ENCODE measurements at places on chromosomes 1 and 21.

DNA sequence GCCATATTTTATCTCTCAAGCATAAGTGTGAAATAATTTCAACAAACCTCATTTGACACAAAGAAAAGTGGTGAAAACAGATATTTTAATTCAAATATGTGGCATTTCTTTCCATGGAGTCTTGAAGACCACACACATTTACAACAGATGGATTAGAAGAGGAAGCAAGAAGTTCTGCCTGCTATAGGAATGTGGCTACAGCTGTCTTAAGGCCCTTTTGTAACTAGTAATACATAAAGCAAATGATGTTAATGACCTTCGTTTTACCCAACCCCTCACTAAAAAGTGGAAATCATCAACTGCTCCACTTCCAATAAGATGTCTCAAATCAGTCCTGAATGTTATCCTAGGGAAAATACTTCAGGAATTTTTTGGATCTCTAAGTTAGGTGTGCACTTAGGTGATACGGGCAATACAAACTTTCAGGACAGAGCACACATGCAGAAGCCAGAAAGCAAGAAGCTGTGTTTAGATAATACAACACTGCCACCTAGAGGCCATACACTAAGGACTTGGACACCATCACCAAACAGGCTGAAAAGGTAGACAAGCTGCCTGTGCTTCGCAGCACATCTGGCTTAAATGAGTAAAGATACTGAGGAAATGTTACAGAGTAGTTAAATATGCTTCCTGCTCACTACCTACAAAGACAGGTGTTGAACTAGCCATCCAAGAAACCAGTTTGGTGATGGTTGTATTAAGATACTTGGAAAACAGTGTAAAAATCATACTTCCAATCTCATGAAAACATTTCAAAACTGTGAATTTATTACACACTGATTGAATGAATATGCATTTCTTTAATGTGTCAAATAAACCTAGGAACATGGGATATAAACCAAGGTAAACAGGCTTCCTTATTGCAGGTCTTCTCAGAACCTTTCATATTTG lies 24.4 kb downstream of the RRAGC start:
- no peak for DNase-seq

- no peak for DNase-seq
Observed at GRCh38 chr21:39774227-39774626, 29.2 kb downstream of the IGSF5 start.

GRCh38 chr1:905811-906599 lies 17.7 kb upstream of the SAMD11 start:
- DNase-seq: peak; percentile 79

- DNase-seq: no peak
Observed at GRCh38 chr21:46424039-46424591, 34.6 kb upstream of the DIP2A start.

GRCh38 chr21:36478207-36478701 lies 1.7 kb downstream of the CLDN14 start:
- no peak for DNase-seq

GRCh38 chr1:241419986-241420385 lies 63.0 kb upstream of the RGS7 start:
- DNase-seq: no peak

DNA sequence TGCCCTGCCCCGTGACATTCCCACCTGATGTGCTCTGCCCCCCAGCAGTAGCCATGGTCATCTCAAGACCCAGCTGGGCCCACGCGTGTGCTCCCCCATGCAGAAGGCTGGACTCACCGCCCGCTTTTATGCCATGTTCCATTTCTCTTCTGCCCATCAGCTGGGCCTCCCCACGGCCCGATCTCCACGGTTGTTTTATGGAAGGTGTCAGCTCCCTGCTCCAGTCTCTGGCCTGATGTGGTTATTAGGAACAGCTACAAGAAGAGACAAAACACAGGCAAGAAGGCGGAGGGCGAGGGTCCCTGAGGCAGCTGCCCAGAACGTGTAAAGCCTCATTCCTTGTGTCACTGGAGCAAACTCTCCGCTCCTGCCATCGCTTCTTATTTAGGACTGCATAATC lies 50.2 kb upstream of the DISP3 start:
- no peak for DNase-seq

GRCh38 chr1:3718764-3719163 lies 33.5 kb upstream of the CCDC27 start:
- DNase-seq: no peak

DNA sequence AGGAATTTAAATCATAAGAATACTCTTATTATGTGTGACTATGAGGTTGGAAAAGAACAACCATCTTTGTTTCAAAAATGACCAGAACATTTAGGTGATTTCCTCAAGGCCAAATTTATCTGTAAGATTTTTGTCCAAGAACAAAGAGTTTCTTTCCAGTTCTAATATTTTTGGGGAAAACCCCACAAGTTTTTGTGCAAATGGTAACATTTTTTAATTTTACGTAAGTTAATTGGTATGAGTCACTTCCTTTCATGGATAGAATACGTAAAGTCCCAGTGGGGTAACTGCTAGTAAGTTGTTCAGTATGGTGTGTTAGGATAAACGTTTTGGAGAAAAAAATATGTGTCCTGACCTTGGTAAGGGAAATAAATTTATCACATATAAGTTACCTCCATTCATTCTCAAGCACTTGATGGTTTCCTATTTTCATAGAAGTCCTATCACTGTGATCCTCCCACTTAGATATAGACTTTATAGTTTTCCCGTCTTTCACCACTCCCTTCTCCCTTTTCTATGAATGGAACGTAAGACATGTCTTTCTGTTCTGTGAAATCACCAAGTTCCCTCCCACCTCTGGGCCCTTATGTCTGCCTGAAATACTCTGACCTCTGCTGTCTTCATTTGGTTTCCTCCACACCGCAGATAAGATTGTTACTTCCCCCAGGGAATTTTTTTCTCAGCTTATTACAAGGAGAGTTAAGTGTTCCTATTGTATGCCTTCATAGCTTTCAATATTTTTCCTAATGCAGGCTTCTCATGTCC lies 34.9 kb upstream of the TSNAX start:
- no peak for DNase-seq

GRCh38 chr1:167447521-167448136 lies 70.7 kb downstream of the CD247 start:
- DNase-seq: no peak

GRCh38 chr1:200710166-200710565 lies 28.5 kb upstream of the CAMSAP2 start:
- DNase-seq: no peak

DNA sequence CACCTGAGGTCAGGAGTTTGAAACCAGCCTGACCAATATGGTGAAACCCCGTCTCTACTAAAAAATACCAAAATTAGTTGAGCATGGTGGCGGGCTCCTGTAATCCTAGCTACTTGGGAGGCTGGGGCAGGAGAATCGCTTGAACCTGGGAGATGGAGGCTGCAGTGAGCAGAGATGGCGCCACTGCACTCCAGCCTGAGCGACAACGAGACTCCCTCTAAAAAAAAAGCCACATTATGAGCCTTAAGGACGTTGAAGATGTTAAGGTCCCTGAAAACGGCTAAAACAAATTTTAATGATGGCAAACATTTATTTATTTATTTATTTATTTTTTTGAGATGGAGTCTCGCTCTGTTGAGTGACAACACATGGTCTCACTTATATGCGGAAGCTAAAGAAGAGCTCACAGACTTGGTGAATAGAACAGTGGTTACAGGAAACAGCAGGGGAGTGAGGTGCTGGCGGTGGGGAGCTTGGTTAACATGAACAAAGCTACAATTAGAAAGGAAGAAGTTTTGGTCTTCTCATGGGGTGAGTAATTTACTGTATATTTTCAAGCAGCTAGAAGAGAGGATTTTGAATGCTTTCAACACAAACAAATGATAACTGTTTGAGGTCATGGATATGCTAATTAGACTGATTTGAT lies 47.1 kb downstream of the TCP10L start:
- DNase-seq: no peak

DNA sequence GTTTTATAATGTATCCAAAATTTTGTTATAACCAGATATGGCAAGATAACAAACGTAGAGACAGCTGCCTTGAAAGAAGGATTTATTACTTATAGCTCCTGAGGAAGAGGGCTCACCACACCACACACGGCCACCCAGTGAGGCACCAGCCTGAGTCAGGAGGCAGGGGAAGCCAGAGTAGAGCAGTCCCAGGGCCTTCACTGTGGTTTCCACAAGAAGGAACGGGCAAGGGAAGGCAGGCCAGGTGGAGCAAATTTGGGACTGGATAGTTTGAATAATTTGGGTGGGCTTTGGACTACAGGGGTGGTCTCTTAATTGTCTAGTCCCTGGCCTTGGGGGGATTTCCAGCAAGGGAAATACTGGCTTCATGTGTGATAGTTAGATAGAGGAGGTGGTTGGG lies 72.5 kb downstream of the RRAGC start:
- no peak for DNase-seq

DNA sequence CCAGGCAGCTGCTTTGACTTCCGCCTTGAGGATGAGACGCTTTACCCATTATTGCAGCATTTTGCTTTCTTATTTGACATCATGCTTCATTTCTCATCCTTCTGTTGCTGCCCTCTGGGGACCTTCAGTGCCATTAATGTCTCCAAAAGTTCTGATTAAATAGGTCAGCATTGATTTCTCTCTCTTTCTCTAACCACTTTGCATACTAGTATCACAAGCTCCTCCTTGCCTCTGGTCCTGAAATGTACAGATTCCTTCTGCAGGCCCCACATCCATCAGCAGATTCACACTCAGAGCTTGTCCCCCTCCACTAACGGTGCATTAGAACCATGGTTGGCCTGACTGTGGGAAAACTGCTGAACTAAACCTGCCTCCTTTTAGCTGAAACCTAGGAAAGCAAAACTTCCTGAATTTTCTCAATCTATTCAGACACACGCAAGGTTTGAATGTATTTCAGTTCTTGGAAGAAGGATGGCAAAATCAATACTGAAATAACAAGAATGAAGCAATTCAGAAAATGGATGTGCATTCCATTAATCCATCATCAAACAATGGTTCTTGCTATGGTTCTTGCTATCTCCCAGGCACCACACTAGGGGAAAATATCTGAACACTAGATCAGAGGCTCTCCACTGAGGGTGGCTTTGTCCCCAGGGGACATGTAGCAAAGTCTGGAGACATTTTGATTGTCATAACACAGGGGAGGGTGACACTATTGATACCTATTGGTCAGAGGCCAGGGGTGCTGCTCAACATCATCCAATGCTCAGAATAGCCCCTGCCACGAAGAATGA lies 154.5 kb downstream of the PCP4 start:
- DNase-seq: no peak

DNA sequence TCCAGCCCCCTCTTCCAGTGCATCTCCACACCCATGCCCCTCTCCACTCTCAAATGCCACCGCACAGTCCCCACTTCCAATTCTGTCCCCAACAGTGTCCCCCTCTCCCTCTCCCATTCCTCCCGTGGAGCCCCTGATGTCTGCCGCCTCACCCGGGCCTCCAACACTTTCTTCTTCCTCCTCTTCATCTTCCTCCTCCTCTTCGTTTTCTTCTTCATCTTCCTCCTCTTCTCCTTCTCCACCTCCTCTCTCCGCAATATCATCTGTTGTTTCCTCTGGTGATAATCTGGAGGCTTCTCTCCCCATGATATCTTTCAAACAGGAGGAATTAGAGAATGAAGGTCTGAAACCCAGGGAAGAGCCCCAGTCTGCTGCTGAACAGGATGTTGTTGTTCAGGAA lies 80.8 kb downstream of the PRDM2 start:
- no peak for DNase-seq

- no peak for DNase-seq
Observed at GRCh38 chr1:221809091-221810029, 67.5 kb upstream of the DUSP10 start.

DNA sequence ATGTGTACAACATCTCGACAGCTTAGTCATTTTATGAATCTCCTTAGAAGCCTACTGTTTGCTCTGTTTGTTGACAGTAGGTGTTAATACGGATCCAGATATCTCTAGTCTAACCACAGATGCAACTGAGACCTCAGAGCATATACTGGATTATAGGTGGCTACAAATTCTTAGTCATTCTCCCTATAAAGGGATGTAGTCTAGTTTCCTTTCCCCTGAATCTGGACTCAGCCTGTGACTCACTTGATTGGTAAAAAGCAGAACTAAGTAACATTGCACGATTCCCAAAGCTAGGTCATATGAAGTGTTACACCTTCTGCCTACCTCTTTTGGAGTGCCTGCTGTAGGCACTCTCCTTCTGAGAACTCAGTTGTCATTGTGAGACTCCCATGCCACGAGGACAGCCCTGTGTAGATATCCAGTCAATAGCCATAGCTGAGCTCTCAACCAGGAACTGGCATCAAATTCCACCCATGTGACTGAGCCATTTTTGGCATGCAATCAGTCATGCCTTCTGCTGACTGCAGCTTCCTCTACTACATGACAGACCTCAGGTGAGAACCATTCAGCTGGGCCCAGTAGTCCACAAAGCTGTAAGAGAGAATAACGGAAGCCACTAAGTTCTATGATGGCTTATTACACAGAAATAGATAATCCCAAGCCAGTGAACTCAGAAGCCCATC lies 135.9 kb upstream of the CHRM3 start:
- DNase-seq: no peak

- DNase-seq: no peak
Observed at GRCh38 chr1:218401998-218402785, 57.1 kb downstream of the TGFB2 start.

GRCh38 chr1:12180315-12180714 lies 13.5 kb downstream of the TNFRSF1B start:
- DNase-seq: peak; percentile 79

DNA sequence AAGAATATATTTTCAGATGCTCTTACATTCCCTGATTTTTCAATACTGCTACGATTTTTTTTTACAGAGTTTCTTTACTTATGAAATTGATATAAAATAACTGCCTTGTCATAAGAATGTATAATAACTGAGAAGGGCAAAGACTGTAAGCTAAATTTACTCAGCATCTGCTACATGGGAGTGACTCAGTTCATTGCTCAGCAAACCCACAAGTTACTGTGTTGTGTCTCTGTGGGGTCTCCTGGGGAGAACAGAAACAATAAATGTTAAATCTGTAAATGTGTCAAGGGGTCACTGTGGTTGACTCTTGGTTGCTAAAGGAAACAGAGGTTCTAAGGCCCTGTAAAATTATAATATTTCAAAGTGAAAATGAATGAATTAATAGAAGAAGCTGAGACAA lies 210.3 kb upstream of the CACYBP start:
- DNase-seq: no peak

GRCh38 chr1:244065063-244065793 lies 14.1 kb downstream of the ZBTB18 start:
- DNase-seq: no peak

- DNase-seq: no peak
Observed at GRCh38 chr1:99659755-99660210, 13.9 kb downstream of the PALMD start.

- DNase-seq: peak; percentile 8
Observed at GRCh38 chr1:2583871-2584351, 2.7 kb upstream of the PRXL2B start.

DNA sequence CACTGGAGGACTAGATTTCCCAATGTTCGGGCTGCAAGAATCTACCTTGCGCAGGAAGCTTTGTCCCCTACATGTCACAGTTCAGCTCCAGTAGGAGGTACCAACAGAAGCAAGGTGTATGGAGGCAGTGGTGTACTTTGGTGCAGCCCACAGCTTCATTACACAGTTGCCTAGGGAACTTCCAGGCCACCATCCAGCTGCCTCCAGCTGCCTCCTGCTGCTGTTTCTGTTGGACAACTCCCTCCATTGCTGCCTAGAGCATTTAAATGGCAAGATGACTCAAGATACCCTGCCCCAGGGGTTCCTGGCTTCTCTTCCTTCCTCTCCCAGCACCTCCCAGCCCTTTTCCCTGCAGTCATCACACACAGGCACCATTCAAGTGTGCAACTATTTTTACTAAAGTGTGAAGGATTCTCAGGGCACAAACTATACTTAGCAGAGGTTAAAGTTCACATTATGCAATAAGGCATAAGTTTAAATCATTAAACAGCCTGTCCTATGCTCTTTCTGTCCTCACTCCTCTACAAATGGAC lies 39.0 kb upstream of the ATP1A1 start:
- DNase-seq: peak; percentile 47
